ENCODE measurements at places on chromosomes 1 and 21.

DNA sequence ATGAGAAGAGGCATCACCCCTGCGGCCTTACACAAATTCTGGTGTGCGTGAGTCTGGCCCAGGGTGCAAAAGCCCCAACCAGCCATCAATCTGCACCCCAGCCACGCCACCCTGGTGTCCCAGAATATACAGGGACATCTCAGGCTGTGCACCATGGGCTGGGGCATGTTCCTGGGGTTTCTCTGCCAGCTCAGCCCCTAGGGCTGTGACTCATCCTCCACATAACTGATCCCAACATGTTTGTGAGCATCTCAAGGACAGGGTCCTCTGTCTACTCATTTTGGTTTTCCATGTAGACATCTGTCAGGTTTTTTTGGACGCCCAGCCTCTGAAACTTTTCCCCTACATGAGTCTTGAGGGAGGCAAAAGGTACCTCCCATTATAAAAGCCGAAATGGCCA is 511 bp downstream of the ZNF683 start:
- no peak for DNase-seq

- peak; percentile 6 for DNase-seq
Observed at GRCh38 chr1:84995484-84996334, 1.2 kb downstream of the MCOLN2 start.

DNA sequence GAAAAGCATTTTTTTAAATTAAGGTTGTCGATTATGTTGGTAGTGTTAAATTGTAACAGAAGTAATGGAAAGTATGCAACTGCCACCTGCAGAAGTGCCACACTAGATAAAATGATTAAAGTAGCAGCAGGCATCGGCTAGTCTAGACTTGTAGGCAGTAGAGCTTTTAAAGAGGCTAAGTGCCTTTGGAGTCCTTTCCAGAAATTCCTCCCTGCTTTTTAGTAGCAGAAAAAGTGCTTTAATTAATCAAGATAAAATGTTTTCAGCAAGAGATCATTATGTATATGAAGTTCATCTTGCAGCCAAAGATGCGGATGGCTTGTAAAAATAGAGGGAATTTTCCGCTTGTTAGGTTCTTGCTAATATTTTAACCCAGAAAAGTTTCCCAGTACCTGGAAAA is 87.1 kb upstream of the LRRC8D start:
- DNase-seq: no peak

GRCh38 chr1:195946500-195946899 is 661.7 kb downstream of the KCNT2 start:
- DNase-seq: no peak

DNA sequence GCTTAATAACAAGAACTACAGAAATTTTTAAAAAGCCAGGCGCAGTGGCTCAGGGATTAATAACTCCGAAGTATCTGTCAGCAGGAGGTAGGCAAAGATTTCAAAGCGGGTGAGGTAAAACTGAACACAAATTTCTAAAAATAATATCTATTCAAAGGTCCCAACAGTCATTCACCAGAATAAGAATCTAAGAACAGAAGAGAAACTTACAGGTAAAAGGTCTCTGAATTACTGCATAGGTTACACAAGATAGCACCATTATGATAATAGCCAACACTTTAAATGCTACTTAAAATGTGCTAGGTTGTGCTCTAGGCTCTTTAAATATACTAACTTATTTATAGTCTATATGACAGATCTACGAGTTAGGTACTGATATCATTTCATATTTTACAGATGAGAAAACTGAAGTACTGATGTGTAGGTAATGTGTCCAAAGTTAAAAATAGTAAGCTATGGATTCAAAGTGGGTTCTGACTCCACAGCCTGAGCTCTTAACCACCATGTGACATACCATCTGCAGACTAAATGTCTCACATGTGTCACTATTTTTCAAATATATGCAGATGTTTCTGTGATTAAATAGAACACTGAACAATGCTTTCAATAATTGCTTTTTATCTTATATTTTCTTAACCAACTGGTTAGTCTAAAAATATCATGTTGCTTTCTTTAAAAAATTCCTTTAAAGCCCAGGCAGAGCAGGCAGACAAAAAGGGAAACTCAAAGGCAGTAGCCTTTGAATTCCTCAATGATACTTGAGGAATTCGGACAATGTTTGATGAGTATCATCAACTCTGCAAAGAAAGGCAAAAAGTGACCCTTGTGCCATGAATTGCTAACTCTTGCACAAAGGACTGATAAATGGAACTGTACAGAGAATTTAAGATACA is 80.5 kb upstream of the TTC39A start:
- DNase-seq: no peak

- no peak for DNase-seq
Observed at GRCh38 chr1:116164150-116164549, 53.0 kb downstream of the MAB21L3 start.

- DNase-seq: no peak
Observed at GRCh38 chr1:229888561-229889001, 178.5 kb upstream of the GALNT2 start.

DNA sequence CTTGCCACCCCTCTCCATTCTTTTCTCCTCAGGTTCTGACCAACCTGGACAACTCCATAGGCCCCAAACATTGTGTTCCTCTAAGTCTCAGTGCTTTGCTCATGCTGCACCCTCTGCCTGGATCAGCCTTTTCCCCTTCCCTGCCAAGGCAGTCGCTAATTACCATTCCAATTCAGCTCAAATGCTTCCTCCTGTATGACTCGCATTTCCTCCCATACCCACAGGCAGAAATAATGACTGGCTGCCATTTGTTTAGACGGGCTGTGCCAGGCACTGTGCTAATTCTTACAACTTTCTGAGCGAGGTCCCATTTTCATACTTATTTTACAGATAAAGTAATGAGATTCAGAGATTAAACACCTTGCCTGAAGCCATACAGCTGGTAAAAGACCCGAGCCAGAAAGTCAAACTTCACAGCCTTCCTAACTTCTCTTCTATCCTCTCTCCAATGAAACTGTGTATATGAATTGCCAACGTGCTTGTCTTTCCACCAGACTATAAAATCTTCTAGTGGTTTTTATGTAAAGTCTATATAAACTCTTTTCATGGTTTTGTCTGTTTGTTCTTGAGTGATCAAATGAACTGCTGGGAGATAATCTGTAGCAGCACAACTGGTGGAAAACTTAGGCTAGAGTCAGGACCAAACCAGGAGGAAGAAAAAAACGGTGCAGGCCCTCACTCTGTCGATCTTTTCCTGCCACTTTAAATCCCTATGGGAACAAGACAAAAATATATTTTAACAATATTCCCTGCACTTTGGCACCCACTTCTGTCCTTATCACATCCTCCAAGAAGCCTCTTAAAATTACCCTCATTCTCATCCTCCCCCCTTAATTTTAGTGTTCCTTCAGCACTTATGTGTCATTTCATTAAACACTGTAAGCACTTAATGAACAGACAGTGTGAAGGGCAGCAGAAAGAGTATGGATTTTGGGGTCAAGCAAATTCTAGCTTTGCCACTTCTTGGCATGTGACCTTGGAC is 33.7 kb downstream of the RAB3B start:
- DNase-seq: no peak

GRCh38 chr1:24317956-24318614 is 1.1 kb upstream of the GRHL3 start:
- no peak for DNase-seq

DNA sequence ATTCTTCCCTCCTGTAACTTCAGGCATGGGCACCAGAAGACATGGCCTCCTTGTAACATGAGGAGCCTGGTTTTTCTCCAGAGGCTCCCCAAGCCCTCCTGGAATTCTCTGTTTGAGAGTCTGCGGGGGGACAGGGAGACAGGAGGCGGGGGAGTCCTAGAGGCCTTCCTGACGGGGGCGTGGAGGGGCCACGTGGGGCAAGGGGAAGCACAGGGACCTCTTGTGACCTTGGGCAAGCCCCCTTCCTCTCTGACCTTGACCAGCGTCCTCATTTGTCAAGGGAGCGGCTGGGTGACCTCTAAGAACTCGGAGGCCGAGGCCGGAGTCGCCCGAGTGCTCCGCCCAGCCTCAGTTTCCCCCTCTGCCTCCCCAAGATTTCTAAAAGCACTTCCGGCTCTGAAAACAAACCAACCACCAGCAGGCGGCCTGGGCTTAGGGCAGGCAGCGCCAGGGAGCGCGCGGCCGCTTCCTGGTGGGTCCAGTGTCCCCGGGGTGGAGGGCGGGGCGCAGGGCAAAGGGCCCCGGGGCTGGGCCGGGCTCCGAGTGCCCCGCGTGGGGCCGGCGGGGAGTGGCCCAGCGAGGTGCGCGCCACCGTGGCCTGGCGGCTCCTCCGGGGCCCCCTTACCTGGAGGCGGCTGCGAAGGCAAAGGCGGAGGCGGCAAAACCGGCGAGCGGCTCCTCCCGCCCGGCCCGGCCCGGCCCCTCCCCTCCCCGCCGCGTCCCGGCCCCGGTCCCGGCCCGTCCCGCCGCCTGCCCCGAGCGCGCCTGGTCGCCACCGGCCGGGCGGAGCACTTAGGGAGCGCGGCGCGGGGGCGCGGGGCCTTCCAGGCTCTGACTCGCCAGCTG is at the start of gene TMCO4:
Gene TMCO4 (minus strand): TSS at position 687 of the 846 bp plus-strand sequence. CDS start 19,158 bp downstream, outside the sequence.
- DNase-seq: peak; percentile 68

DNA sequence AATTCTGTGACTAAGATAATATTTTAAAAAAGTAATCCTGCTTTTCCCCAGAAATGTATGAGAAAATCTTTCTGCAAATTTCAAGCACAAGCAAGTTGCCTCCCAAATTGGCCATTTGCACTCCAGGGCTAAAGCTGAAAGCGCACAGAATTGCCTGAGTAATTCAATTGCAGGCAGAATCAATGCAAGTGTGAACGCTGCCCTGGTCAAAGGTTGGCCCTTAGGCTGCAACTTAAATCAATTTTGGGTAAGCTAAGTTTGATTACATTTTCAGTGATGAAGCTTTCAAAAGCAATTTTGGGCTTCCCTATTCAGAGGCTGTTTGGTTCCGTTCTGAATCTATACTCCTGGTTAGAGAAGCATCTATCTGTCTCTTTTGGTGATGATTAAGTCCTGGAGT is 501.8 kb upstream of the ZRANB2 start:
- no peak for DNase-seq

DNA sequence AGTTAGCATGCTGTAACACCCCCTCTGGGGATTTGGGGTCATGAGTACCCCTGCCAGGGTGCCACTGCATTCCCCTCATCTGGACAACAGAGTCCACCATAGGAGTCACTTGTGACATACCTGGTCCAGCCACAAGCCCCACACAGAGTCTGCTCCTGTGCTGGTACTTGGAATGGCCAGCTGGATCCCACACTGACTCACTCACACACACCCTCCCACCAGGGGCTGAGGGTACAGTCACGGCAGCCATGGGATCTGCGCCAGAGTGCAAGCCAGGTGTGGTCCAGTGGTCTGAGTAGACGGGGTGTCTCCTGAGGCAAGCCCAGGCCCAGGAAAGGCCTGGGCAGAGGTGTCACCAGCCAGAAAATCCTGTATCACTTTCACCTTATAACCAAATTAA is 67.7 kb downstream of the MRPL39 start:
- no peak for DNase-seq

- DNase-seq: no peak
Observed at GRCh38 chr1:162191396-162192305, 122.2 kb downstream of the NOS1AP start.

GRCh38 chr1:199089393-199090122 is 450.7 kb downstream of the PTPRC start:
- DNase-seq: peak; percentile 29

- no peak for DNase-seq
Observed at GRCh38 chr1:31591425-31592093, 15.2 kb downstream of the TINAGL1 start.

DNA sequence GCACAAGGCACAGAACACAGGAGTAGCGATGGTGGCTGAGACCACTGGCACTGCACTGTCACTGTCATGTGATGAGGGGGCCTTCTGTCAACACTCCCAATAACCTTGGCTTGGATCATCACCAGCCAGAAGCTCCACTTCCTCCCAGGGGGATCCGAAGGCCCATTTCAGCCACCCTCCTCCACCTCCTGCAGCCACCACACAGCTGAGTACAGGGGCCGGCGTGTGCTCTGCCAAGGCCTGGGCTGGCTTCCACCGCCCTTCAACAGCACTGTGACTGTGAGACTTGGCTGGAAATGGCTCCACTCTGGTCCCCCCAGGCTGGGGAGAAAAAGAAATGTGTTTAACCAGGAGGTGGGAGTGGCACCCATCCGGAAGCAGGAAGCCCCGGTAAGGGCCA is 9.9 kb upstream of the NADK start:
- DNase-seq: no peak

All from activated naive CD8-positive, alpha-beta T cell treated with anti-CD3 and anti-CD28 coated beads for 36 hours (primary cell).